Fibroblast of skin of back (primary cell): ENCODE measurements at places on chromosomes 11 and 22.

- no peak for DNase-seq
These were observed 50.9 kb downstream of the ARFGAP3 start for GRCh38 chr22:42805998-42806830.

DNA sequence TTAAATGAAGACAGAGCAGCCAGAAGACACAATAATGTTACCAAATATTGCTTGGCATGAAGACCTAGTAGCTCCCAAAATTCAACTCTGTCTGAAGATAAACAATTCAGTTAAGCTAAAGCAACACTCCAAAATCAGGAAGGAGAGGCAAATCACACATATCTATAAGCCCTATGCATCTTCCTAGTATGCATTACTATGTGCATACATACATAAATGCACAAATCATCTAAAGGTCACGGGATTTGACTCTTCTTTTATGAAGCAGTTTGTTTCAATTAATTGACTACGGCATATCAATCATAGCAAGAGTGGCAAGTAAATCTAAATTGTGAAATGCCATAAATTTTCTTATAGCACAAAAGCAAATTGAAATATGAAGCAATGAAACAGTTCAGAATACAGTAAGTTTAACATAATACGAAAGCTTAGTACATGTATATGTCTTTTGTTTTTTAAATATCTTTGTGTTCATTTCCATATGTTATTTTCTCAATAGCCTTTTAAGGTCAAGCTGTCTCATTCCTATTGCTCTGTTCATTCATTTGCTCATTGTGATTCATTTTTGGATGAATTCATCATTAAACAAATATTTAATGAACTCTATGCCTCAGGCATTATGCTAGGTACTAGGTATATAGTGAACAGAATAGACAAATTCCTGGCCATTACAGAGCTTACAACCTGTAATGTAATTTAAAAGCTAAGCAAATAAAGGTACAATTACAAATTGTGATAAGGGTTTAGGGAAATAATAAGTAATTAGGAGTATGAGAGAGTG lies 540.5 kb downstream of the DLG2 start:
- peak; percentile 73 for DNase-seq

GRCh38 chr11:27786864-27787263 lies 86.6 kb upstream of the BDNF start:
- no peak for DNase-seq

- no peak for DNase-seq
These were observed 112.1 kb downstream of the RPL27A start for GRCh38 chr11:8794677-8795103.

DNA sequence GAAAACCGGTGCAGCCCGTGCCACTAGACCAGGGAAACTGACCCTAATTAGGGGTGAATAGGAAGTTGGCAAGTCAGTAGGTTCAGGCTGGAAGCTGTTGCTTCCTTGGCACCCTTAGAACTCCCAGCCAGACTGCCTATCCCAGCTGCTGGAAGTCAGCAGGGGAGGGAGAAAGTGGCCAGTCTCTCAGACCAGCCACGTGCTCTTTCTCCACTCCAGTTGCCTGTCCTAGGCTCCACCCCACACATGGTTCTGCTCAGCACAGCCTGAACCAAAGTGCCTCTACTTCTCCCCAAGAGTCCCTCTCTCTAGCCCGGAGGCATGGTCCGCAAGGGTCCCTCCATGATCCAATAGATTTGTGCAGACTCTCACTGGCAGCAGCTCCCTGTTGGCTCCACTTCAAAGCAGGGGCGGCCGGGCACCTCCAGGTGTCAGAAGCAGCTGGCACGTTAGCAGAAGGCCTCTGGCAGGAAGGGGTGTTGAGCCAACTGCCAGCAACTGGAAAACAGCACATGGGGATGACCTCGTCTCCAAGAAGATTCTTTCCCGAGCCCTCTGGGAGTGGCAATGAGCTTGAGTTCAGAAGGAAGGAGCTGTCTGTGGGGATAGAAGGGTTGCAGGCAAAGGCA lies 27.7 kb downstream of the ARFGAP2 start:
- no peak for DNase-seq
